ENCODE measurements at places on chromosomes 7 and 10.

DNA sequence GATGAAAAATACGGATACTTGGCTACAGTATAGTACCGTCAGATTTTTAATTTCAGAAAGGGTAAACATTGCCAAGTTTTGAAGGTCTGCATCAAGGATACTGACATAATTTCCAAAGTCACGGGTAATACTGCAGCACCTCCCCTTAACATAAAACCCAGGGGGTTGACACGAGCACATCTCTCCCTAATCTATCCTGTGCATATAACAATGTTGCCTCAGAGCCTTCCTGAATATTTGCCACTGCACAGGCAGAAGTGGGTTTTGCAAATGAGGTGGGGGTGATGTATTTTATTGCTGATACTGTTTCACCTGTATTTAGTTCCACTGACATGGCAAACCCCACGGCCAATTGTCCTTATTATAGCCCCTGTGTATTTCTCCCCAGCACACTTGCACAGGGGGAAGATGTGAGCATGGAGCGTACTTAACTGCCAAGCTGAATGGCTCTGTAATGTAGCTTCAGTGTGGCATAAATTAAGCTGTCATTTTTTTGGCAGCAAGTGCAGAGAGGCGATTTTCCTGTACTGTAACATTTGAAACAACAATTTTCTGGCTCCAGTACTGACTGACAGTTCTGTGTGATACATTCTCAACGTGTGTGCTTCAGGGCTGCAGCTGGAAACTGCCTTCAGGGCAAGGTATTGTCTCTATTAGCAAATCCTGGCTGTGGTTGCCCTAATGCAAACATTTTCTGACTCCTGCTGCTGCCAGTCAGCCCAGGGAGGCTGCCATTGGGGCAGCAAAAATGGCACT lies 299.6 kb upstream of the SP4 start:
- peak; percentile 95 for DNase-seq

DNA sequence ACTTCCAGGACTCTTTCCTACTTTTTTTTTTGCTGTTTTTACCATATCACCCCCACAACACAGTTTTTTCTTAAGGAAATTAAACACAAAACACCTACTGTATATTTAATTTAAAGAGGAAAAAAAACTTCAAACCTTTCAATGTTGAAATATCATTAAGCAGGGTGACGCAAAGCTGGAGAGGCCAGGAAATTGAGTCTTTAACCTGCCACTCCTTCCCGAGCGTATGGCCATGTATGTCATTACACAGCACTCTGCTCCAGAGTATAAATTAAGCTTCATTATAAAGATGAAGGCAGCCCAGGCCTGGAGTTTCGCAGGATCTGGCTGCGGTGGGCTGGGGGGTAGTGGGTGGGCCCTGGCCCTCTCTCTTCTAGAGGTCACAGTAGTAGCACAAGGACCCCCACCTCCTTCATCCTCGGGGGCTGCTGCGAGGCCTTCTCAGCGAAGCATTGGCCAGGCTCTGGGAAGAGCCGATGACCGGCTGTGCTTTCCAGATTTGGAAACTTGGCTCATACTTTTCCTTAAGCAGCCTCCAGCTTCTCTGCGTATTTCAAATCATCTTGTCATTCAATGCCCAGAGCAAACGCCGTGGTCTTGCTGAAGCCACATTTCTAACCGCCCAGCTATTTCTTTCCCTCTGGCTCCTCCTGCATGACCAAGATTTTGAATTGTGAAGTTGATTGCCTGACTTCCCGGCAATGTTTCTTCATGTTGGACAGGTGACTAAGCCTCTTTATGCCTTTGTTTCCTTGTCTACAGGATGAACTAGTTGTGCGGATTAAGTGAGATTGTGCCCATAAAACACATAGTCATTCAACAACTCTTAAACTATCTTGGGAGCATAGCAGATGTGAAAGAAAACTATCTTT lies 765.1 kb downstream of the SUGCT start:
- DNase-seq, result no peak

DNA sequence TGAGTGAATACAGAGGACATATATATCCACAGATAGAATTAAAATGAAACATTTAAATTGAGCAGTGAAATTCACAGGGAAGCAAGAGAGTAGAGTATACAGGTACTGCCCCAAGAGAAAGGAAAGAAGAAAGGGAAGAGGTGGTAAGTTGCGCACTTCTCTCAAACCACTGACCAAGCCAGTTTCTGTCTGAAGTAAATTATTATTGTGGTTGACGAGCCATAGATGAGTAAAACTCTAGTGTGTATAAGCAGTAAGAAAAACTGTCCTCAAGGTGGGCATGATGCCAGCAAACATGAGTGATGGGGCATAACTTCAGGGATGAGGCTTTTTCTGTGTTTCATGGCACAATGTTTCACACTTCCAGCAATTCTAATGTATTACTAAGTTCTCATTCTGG lies 4.4 kb upstream of the BET1 start:
- no peak for DNase-seq

DNA sequence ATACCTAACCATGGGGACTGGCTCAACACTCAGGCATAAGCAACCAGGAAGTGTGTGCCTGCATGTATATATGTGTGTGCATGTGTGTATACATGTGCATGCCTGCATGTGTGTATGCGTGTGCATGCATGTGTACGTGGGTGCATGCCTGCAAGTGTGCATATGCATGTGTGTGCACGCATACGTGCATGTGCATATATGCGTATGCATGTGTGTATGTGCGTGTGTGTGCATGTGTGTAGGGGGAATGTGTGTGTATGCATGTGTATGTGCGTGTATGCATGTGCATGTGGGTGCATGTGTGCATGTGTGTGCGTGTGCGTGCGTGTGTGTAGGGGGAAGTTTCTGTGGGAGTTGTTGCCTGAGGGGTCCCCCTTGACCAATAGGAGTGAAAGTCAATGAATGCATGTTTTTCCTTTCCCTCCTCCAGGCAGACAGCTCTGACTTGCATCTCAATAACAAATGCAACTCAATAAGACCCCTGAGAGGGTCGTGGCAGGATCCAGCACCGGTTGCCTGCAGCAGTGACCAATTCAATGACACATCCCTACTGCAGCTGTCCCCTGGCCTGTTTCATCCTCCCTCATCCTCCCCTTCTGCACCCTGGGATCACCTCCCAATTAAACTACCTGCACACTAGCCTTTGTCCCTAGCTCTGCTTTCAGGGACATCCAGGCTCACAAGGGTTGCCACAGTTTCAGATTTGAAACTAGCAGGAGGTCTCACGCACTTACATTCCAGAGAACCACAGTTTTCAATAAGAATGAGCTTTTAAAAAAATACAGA lies 27.0 kb upstream of the FZD8 start:
- DNase-seq, result no peak

DNA sequence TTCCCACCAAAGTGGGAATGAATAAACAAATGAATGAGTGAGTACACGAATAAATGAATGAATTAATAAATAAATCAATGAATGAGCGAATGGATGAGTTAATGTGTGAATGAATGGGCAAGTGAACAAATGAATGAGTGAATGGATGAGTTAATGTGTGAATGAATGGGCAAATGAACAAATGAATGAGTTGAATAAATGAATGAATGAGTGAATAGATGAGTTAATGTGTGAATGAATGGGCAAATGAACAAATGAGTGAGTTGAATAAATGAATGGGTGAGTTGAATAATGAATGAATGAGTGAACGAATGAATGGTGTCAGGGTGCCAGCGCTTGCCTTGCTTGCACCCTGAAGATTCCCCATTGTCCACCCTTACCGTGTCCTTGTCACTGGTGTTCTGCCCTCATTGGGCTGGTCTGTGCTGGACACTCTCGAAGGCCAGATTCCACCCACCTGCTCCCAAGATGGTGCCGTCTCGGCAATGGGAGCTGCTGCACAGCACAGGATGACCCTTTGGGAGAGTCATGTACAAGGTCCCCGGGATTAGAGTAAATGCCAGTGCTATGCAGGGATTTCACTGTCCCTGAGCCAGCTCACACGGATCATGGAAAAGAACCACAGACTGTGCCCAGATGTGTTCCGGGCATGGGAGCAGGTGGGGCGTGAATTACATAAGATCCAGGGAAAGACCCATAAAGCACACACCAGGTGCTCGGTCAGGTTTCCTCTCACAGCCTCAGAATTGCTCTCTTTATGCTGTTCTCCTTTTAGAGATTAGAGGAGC lies 83.2 kb downstream of the CAMK1D start:
- peak; percentile 68 for DNase-seq

- DNase-seq, result no peak
Observed at GRCh38 chr10:73406846-73407245, 7.0 kb downstream of the ANXA7 start.

- DNase-seq, result no peak
Observed at GRCh38 chr7:140645166-140645900, 4.7 kb upstream of the DENND2A start.

DNA sequence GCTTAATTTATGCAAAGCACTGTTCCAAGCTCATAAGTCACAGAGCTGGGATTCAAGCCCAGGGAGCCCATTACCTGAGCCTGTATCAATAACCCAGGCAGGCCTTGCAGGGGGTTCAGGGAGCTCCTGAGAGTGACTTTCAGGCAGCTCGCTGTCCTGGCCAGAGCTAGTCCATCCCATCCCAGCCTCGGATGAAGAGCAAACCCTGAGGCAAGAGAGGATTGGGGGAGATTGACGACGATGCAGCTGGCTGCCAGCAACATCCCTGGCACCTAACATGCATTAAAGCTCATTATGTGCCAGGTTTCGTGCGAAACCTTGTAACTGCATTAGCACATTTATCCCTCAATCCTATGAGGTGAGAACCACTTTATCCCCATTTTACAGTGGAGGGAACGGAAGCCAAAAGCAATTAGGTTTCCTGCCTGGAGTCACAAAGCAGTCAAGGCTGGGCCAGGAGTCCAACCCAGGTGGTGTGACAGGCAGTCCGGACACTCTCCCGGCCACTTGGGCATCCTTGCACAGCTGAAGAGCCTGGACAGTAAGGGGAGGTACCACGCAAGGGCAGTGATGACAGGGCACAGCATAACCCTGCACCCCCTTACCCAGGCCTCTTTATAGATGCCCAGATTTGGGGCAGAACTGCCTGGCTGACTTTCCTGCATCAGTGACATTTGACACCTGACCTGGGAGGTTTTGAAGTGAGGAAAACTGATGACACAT lies 129.8 kb upstream of the CHST15 start:
- no peak for DNase-seq

DNA sequence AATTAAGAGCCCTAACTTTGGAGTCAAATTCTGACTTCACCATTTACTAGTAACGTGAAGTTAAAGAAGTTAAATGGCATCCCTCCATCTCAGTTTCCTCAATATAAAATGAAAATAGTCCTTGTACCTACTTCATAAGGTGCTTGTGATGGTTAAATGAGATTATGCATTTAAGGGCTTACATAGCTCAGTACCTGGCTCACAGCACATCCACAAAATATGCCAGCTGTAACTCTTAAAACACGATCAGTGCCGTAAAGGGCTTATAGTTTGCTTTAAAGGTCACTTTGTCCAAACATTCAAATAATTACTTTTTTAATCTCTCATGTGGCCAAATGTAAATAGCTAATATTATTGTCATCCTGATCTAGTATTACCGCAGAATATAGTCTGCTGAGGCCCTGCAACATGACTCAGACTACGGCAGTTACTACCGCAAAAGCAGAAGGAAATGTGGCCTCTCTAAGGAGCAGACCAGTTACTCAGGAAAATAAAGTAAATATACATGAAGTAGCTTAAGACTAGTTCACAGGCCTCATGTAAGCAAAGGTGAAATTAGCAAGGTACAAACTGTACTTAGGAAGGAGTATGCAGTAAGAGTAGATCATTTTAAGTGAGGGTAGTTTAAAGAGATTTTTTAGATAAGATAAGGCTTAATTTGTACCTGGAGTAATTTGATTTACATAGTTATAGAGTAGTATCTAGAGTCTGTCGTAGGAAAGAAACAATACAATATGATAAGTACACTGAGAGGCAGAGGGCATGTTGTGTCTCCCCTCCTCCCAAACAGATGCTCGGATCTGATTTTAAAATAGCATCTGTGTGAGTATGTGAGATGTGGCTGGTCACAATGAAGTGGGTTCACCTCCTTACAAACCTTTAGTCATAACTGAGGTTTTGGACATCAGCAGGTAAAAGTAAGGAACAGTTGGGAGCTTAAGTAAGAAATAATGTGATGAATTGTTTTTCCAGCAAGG lies 13.1 kb downstream of the CASP2 start:
- DNase-seq, result no peak

DNA sequence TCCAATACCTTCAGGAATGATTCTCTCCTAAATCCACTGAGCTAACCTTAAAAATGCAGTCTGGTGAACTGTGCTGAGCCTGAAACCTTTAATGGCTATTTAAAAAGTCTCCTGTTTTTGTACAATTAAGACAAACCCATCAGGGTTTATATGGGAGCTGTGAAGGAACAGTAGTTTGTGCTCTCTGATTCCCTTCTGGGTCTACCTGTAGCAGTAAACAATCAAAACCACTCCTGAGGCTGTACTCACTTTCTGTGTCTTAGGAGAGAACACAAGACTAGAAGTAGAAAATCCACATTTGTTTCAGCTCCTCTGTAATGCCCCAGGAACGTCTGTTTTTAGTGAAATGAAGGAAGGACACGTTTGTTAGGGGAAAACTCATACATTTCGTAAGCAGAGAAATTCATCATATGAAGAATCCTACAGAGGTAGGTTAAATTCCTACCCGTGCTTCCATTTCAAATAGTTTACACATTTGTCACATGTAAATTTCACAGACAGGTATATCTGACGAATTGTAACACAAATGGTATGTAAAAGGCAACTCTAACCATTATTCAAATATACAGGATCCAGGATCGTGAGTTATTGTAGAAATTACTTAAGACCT lies 2.6 kb downstream of the CUX1 start:
- no peak for DNase-seq

- DNase-seq, result peak; percentile 87
Observed at GRCh38 chr7:67550801-67551436, 554.3 kb downstream of the TYW1 start.

GRCh38 chr7:67589183-67589582 lies 592.5 kb downstream of the TYW1 start:
- DNase-seq, result no peak

GRCh38 chr10:59976909-59977308 lies 70.6 kb upstream of the CCDC6 start:
- no peak for DNase-seq

DNA sequence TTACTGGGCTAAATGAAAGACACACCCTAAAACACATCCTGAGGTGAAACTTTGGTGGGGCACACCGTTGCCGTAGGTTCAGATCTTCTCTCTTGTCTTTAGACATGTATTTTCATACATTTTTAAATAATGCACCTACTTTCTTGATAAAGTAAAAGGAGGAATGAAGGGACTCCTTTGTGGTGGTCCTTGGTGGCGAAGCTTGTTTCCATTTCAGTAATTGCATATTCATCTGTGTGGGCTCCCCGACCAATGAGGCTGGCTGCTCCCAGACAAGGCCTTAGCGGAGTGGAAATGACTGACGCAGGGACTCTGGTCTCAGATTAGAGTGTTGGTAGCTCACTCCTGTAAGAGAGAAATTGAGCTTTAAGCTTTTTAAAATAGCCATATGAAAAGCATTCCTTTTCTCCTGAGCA lies 815 bp downstream of the CCSER2 start:
- peak; percentile 6 for DNase-seq
